Substantia nigra (tissue), 51 donors: ENCODE measurements at places on chromosomes 2 and 18.

DNA sequence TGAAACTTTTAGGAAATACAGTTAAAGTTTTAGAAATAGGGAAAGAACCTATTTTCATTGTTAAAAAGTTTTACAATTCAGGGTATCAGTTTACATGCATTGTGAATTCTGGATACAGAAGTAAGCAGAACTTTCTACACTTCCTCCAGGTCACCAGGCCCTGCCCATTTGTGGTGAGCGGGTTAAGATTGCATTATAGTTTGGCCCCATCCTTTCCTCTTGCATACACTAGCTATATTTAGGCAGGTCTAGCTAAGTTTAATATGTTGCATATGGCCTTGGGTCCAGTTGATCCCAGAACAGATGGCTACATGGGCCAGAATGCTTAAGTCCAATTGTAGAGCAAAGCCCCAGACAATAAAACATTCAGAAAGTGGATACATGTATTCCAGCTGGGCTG lies 4.8 kb downstream of the VWA3B start:
- no peak for DNase-seq

DNA sequence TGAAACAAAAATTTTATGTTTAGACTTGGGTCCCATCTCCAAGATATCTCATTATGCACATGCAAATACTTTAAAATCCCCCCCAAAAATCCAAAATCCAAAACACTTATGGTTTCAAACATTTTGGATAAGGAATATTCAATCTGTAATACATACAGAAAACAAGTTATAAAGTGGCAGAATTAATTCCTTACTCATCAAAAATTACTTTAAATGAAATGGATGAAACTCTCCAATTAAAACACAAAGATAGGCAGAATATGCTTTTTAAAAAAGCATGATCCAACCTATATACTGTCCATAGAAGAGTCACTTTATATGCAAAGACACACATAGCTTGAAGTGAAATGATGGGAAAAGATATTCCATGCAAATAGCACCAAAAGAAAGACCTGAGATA lies 744.6 kb downstream of the LRP1B start:
- DNase-seq: no peak

- no peak for DNase-seq
Measured at GRCh38 chr2:100425573-100426383, 8.3 kb upstream of the CHST10 start.

- no peak for DNase-seq
Measured at GRCh38 chr2:23327416-23327815, 57.6 kb upstream of the KLHL29 start.

DNA sequence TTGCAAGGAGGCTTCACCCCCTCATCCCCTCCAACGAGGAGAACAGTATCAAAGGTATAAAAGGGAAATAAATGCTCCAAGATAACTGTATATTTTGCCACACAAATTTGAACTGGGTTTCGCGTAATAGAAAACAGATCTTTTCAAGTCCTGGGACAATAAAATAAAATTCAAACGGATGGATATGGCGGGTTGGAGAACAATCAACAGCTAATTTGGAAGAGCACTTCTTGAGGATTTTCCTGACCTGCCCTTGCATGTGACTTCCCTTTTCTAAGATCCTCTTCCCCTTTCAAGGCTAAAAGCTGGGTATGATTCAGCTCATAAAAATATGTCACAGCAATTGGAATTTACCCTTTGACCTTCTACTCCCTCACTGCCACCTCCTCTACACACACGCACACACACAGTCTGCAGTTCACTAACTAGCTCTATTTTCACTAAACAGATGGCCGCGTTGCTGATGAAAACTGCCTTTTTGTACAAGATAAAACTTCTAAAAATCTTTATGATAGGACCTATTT lies 386.9 kb downstream of the FIGN start:
- no peak for DNase-seq

GRCh38 chr18:50870138-50870845 lies 8.6 kb upstream of the ME2 start:
- DNase-seq: no peak

- no peak for DNase-seq
Measured at GRCh38 chr2:22086726-22087125, 963.0 kb downstream of the TDRD15 start.

DNA sequence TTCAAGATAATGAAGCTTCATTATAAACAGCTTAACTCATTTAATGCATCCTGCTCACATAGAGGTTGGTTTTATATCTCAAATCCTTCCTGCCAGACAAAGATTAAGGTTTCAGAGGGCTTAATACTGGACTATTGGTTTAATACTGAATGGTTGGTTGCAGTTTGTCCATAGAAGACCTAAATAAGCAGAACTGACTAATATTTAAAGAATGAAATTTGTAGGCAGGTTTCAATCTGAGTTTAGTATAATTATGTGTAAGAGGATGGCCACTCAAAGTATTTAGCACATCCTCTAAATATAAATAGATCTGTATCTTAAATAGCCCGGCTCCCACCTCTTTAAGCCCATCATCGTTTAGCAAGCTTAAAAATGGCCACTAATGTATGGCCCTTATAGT lies 92.5 kb downstream of the EPB41L5 start:
- DNase-seq: no peak

DNA sequence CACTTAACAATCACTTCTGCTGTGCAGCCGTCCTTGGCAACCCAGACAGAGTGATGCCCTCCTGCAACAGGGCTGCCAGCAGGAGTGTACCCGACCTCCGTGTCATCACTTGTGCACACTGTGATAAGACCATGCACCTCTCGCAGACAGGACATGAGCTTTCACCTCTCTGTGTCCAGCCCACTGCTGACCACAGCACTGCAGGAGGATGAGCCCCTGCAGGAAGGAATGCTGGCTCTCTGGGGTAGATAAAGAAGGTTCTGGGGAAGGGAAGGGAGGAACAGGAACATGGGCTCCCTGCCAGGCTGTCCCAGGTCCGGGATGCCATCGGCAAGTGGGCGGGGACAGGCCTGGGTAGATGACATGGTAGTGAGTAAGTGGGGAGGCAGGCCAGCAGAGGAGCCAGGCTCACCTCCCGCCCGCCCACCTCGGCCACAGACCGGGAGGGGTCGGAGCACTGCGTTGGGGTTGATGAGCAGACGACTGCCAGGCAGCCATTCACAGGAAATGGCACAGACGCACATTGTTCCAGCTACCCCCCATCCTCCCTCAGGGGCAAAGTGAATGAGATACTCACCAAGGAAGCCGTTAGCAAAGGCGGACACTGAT lies 18.6 kb upstream of the COL6A3 start:
- no peak for DNase-seq

GRCh38 chr2:174027956-174028355 lies 62.8 kb upstream of the SP3 start:
- no peak for DNase-seq

- DNase-seq: no peak
Measured at GRCh38 chr2:138490673-138491494, 10.7 kb upstream of the SPOPL start.

- DNase-seq: no peak
Measured at GRCh38 chr2:252001-252602, 11.7 kb downstream of the SH3YL1 start.

- DNase-seq: no peak
Measured at GRCh38 chr2:20224164-20224715, 690 bp downstream of the SDC1 start.

- no peak for DNase-seq
Measured at GRCh38 chr2:128654408-128654807, 335.7 kb upstream of the HS6ST1 start.

DNA sequence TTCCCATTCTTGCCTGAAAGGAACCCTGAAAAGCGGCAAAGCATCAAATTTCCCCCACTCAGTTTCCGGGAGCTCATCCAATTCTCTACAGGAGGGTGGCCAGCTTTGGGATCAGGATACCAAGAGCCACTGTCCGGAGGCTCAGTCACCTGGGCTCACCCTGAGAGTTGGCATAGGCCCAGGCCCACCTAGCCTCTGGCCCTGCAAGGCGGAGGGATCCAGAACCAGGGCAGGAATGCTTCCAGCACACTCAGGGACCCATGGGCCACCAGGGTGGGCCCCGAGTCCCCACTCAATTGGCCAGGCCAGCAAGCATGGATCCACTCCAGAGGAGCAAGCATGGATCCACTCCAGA lies 432.9 kb upstream of the MYT1L start:
- no peak for DNase-seq

GRCh38 chr2:61662990-61663389 lies 124.8 kb upstream of the XPO1 start:
- DNase-seq: no peak

DNA sequence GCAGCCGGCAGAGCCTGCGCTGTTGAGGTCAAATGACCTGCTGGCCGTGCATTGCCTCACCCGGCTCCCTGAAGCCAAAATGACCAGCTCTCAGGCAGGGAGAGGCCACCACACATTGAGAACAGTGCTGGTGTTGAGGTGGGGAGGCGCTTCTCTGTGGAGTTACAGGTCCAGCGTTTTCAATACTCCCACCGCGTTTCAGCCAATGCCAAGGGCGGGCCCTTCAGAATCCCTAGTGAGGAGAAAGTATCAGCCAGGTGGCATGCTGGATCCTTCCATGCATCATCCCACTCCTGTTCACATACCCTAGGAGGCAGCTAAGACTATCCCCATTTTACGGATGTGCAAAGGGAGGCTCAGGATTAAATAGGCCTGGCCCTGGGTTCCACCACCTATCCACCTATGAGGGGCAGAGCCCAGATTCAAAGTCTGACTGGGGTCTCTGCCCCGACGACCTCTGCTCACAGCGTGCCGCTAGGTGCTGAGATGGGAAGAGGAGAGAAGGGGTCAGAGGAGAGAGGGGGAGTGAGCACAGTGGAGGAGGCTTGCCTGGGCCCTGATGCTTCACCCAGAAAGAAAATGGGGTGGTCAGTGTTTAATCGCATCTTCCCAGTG lies 137.6 kb upstream of the ID2 start:
- DNase-seq: no peak
